ENCODE measurements at places on chromosomes 3 and 15.

GRCh38 chr3:66200147-66200546, 20.7 kb upstream of the SLC25A26 start:
- no peak for DNase-seq

DNA sequence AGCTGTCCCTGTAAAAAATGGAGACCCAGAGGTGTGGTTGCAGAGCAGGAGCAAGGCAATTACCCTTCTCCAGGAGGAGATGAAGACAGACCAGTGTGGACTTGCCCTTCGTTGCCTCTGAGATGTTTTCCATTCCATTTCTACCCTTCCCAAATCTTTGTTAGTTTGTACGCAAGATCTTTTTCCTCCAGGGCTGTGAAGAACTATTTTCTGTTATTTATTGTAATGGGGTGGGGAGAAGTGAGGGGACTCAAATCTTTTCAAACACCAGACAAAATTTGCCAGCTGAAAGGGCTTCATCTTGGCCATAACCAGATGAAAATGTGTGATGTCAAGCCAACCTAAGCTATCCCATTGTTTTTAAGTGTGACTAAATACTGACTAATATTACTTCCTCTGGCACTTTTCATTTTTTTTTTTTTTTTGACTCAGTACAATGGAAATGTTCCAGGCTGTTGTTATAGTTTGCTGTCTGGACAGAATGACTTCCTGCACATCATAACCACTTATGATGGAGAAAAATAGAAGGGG, 271.3 kb upstream of the TPRG1 start:
- DNase-seq = no peak

- DNase-seq = no peak
These were observed 27.1 kb downstream of the TBC1D2B start for GRCh38 chr15:78050441-78050809.

- no peak for DNase-seq
These were observed 430.3 kb upstream of the PDZRN3 start for GRCh38 chr3:74055061-74055460.

- DNase-seq = no peak
These were observed 30.0 kb downstream of the SLC6A11 start for GRCh38 chr3:10845839-10846656.

DNA sequence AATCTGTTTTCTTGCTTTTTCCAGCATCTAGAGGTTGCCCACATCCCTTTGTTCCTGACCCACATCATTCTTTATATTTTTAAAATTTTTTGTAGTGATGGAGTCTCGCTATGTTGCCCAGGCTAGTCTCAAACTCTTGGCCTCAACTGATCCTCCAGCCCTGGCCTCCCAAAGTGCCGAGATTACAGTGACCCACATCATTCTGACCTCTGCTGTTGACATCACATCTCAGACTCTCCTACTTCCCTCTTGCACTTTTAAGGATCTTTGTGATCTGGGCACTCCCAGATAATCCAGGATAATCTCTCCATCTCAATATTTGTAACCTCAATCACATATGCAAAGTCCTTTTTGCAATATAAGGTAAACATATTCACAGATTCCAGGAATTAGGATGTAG, 266.6 kb downstream of the MEX3B start:
- no peak for DNase-seq

- no peak for DNase-seq
These were observed 68.1 kb upstream of the DLG1 start for GRCh38 chr3:197366301-197367044.

DNA sequence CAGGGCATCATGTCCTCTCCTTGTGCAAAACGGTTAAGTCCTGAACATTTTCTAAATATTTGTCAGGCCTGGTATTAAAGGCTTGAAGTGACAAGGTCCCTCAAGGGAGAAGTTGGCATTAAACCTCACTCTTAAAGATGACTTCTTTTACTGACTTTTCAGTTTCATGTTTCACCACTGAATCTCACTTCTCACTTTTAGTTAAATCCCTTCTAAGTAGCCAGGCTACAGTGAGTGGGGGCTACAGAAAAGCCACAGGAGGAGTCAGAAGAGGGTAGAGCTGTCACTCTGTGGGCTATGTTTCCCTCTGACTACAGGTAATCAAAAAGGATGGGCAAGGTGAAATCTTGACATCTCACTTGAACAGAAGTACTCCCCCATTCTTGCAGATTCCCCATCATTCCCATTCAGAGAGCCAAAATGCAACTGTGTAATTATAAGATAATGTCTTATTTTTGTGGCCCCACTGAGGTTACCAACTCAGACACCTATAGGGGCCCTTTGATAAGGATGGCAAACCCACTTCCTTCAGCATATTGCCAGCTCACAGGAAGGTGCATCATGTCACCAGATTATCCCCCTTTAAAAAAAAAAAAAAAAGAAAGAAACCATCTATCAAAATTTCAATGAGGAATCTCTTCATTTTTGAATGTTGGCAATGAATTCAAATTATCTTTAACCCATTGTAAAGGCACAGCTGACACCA, 790.1 kb upstream of the CFAP20DC start:
- no peak for DNase-seq

- DNase-seq = no peak
These were observed 746.3 kb downstream of the ZPLD1 start for GRCh38 chr3:103181160-103181559.

DNA sequence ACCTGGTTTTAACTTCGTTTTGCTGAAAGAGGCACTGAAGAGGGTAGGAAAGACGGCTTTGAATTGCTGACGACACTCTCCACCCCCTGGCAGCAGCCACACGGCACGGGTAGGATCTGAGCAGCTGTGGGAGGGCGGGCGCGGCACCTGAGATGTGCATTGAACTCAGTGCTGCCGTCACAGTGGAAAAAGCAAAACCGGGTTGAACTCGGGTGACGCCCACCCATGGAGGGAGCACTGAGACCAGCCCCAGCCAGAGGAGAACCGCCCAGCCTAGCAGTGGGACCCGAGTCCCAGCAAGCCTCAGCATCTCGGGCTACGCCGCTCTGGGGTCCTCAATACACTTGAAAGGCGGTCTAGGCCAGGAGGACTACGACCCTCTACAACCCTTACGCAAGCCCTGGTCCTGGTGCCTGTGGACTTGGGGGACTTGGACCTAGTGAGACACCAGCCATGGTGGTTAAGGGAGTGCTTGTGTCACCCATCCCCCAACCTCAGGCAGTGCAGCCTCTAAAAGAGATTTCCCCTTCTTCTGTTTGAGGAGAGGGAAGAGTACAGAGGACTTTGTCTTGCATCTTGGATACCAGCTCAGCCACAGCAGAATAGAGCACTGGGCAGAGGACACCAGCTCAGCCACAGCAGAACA, 50.0 kb upstream of the RPL35A start:
- DNase-seq = no peak

GRCh38 chr3:41199866-41200668, 762 bp downstream of the CTNNB1 start:
- DNase-seq = peak; percentile 44

DNA sequence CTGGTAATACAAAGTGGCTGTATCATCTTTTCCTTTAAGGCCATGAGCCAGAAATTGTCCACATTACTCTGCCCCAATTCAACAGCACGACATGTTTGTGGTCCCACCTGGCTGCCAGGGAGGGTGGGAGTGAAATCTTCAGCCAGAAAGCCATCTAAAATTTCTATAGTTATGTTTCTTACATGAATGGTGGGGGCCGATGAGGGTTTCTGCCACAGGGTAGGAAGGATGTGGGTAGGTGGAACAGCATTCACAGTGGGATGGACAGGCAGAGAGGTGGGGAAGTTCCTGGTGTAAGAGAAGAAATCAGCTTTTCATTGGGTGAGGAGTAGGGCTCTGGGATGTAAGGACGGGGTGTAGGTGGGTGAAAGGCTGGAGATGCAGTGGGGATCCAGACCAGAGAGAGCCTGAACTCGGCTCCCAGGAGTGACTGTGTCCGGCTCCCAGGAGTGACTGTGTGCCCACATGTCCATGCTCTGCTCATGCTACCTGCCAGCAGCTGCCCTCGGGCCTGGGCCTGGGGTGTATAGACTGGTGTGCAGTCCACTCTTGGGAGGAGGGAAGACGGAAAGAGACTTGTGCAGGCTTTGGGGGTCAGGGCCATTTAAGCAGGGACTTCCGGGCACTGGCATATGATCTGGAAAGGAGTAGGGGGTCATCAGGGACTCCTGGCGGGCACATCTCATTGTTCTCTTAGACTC, 3.8 kb upstream of the FBLN2 start:
- DNase-seq = no peak

- peak; percentile 33 for DNase-seq
These were observed 108.7 kb downstream of the P2RY1 start for GRCh38 chr3:152943645-152944044.

DNA sequence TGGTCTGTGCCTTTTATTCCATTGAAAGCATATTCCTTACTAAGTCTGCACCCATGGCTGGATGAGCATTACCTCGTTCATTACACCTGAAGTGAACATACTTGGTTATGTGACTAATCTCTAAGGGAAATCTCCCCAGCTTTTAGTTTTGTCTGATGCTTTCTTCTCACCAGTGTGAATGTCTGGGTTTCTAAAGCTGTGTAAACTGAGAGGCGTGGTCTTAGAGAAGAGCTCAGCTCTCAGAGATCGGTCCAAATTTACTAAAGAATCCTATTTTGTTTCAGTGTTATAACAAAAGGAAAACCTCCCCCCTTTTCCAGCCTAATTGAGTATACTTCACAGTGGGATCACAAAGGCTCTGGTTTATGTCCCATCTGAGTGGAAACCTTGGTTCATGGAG, 352.3 kb downstream of the PTPRG start:
- DNase-seq = no peak

GRCh38 chr15:59256482-59256881, 49.8 kb downstream of the LDHAL6B start:
- DNase-seq = peak; percentile 45

DNA sequence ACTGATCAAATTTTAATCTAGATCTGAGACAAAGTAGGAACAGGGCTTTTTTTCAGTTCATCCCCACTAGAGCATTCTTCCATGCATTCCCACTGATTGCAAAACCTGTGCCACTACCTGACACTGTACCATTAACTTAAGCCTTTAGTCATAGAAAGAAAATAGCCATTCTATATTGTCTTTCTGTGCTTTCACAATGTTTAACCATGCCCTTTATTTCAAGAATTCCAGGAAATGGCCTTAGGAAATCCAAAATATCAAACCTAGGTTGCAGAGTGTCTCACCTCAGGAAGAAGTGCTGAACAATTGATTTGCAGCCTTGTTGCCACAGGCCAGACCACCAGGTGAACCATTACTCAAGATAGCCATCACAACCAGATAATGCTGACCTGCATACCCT, 56.2 kb upstream of the TGFBR2 start:
- no peak for DNase-seq

- no peak for DNase-seq
These were observed 52.9 kb downstream of the CLSTN2 start for GRCh38 chr3:139987908-139988307.

DNA sequence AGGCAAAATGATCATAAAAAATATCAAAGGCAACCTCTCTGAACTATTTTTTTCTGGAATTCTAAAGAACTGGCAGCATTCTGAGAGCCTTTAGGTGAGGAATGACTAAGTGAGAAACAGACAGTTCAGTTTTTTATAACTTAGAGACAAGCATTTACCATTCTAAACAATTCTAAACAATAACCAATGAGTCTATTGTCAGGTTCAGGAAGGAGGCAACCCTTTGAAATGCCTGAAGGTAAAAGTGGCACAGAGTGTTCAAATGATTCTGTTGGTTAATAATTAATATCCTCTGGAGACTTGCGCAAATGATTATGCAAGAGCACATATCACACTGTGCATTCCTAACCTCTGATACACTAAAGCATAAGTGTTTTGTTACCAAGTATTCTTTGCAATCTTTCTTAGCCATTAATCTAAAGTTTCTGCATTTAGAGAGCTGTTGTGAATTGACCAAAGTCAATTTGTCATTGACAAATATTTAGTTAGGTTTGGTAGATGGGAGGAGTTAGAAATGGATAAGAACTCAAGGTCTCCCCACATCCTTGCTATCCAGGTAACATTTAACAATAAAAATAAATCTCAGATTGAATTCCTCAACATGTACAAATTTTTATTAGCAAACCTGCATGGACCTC, 9.2 kb upstream of the TGFBR2 start:
- no peak for DNase-seq

DNA sequence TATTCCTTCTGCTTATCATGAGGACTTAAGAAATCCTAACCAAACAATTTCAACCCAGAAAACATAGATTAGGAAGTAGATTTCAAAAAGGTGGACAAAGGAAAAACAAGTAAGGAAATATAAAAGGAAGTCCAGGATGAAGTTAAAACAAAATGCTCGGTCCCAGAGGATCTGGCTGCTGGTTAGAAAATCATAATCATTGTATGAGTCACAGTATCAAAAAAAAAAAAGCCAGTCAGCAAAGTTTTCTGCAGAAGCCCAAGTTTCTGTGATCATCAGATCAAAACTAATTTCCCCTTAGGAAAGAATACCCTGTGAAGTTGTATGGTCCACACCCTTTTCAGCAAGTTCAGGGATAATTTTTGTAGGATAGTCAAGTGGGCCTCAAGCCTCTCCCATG, 43.0 kb upstream of the LRTM1 start:
- DNase-seq = no peak

DNA sequence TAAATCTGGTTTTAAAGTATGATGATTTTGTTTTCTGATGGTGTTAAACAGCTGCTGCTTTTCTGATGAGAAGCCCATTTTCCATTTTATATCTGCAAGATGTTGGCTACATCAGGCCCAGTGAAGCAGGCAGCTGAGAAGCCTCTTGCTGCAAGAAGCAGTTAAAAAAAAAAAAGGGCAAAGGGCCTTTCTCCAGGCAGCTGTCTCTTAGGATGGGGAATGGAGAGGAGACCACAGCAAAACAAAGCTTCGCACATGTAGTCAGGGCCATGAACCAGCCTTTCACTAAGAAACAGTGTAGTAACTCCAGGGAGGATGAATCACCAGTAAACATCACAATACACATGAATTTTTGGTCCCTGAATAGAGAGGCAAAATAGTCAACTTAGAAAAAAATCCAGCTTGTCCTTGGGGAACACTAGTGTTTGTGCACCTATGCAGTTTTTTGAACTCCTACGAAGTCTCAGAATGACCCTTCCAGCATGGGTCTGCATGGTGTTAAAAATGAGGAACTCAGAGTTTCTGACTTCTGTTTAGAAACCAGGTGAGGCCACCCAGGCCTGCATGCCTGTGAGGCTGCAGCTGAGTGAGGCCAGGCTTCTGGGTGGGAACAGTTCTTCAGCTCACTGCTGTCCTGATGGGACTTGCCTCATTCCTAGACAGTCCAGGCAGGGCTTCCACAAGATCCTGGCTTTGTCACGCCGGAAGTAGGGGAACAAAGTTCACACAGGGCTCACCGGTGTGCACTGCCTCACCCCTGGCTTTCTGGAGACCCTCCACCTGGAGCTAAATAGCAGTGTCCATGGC, 518.7 kb downstream of the MCTP2 start:
- no peak for DNase-seq

DNA sequence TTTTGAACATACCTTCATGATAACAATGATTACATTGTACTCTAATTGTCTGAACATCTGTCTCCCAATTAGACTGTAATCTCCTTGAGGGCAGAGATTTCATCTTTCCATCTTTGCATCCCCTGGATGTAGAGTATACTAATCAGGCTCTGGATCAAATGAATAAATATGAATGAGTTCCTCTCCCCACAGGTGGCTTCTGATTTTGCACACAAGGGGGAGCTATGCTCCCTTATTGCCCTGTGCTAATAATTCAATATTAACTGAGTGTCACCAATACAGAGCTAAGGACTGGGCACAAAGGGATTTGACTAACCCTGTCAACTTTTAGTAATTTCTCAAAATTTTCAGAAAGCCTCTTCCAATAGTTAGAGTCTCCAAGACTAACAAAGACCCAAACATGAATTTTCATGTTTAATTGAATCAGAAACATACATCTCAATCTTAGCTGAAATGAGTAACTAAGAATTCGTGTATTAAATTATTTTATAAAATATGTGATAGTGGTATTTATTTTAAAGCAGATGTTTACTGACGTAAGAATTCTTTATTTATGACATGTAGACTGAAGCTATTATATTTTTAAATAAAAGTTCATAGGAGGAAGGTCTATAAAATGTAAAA, 3.0 kb downstream of the DUOXA1 start:
- no peak for DNase-seq
